ENCODE measurements at places on chromosomes 3 and 15.

DNA sequence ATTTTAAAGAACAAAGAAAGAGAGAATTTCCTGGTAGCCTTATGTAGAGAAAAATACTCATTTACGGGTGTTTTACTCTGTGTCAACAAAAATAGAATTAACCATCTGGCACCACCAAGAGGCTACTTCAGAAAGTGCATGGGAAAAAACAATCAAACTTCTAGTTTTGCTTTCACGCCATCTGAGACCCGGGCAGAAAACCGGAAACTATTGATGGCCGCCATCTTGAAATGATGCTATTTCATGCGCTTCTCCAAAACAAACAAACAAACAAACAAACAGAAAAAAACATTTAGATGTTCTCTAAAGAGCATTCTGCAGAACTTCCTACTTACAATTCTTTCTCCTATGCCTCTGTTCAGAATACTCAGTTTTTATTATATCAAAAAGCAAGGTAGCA is 49.4 kb upstream of the SYNPR start:
- DNase-seq, result peak; percentile 3

DNA sequence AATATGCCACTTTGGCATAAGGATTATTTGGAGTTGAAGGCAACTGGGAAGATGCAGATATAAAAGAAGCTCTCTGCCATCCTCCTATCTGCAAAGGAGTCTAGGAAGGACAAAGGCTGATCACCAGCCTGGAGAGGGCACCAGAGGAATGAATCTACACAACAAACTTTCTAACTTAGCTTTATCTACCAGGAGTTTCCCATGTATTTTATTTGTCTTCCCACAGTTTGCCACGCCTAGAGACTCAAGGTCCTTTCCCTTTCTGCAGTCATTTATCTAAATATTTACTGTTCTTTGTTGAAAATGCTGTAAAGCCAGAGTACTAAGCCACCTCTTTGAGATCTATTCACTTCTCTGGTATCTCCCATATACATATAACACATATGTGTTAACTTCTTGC is 32.2 kb downstream of the GPR176 start:
- no peak for DNase-seq

- DNase-seq, result no peak
Observed at GRCh38 chr3:145219355-145220235, 941.4 kb downstream of the PLOD2 start.

- DNase-seq, result no peak
Observed at GRCh38 chr3:55000546-55000945, 72.7 kb upstream of the LRTM1 start.

DNA sequence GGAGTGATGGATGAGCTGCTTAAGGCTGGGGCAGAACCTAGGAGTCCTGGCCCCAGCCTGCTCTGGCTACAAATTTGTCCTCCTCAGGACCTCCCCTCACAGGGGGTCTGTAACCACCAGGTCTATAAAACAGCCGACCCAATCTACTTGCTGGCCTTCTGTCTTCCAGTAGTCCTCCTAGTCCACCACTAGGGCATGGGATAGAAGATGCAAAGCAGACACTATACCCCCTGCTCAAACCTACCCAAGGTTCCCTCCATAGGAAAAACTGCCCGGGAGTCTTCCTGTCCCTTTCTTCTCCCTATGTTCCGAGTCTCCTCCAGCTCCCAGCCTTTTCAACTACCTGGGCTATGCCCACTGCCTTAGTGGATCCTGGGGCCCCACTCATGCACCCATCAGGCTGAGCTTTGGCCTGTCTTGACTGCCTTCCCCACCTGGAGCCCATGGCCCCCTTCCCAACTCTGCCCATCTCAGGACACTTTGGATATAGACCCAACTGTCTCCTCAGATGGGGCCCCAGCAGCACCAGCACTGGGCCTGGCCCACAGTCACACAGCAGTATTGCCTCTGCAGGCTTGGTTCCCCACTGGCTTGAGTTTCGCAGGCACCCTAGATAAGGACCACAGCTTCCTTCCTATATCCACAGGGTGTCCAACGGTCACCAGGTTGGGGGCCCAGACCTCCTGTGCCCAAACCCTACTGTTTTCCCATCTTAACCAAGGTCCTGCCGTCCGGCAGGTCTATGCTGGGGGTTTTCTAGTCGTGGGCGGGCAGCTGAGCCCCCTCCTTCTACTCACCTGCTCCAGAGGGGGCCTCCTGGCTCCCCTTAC is 1.1 kb downstream of the HYAL3 start:
- DNase-seq, result no peak

- no peak for DNase-seq
Observed at GRCh38 chr15:42876224-42876623, 44.4 kb downstream of the TTBK2 start.

DNA sequence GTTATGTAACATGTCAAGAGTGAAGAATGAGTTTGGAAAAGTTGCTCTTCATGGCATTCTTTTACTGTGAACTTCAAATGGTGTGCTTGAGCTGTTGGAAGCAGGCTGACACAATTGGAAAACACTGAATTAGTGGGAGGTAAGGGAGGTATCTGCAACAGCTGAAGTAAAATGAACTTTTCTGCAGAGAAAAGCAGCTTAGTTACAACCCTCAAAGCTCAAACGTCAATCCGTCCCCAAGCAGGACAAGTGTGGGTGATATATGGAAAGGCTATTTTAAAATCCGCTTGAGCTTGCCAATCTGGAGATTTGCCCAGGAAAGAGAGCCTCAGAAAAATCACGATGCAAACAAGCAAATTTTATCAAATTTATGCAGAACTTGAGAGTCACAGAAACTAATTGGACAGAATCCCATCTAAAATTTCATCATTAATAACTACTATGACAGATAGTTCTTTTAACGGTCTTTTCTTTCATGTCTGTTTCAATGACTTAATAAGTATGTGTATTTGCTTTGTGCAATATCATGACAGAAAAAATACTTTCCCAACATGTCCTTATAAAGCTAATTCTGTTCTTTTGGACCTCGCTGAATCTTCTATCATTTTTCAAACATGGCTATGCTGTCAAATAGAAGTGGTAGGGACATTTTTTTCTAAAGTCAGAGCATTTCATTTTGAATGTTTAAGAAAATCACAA is 266.6 kb upstream of the SLITRK3 start:
- no peak for DNase-seq

- peak; percentile 53 for DNase-seq
Observed at GRCh38 chr15:42650208-42651066, 75.0 kb downstream of the STARD9 start.

DNA sequence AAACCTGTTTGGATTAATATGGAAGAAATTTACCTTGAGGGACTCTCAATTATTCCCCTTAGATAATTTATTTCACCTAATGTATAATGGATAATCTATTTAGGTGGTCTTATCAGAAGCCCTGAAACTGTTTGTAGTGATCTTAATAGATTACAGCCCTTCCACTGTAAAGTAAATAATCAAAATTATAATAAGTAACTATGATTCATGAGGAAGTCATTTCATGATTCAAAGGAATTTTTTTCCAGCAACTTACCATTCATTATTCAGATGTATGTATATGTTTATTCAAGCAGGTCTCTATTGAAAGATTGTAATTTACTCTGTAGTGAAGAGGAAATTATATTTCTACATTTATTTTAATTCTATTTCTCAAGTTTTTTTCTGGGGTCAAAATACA is 250.6 kb upstream of the ROBO1 start:
- DNase-seq, result no peak

- no peak for DNase-seq
Observed at GRCh38 chr3:140427786-140428185, 250.1 kb upstream of the TRIM42 start.

DNA sequence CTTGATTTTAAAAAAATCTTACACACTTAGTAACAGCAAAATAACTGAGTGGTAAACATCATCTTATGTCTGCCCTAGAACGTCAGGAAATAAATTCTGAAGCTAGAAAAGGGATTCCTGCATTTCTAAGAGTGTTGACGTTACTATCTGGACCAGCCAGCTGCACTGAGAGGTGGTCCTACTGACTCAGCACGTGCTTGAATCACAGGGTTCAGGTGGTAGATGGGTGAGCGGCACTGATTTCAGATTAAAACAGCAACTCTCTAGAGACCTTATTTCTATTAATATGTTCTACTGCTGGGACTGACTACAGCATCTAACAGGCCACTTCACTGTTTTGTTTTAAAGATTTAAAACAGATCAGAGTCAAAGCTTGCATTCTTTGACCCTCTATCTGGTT is 377.2 kb downstream of the GABRB3 start:
- DNase-seq, result no peak

DNA sequence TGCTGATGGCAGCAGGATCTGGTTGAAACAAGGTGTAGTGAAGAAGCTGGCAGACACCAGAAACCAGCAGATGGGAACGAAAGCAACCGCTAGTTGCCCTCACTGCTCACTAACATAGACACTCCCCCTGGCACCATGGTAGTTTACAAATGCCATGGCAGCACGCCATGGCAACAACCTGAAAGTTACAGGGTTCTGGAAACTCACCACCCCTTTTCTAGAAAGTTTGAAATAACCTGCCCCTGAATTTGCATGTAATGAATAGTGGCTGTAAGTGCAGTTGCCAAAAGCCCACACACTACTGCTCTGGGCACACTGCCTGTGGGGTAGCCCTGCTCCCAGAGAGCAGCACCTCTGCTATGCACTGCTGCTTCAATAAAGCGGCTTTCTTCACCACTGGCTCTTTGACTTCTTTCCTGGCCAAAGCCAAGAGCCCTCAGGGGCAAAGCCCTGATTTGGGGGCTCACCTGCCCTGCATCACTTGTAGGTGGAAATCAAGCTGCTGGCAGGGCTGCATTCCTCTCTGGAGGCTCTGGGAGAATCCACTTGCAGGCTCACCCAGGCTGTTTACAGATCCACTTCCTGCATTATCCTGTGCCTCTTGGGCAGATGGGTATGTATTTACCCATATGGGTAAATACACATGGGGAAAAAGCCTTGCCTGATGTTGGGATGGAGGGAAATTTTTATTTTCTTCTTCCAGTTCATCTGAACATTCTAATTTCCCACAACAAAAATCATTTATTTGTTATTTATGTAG is 2.0 kb upstream of the GP9 start:
- DNase-seq, result no peak

- DNase-seq, result no peak
Observed at GRCh38 chr3:118267588-118267987, 767.1 kb downstream of the IGSF11 start.

- DNase-seq, result peak; percentile 43
Observed at GRCh38 chr15:84681831-84682230, 23.8 kb upstream of the NMB start.

DNA sequence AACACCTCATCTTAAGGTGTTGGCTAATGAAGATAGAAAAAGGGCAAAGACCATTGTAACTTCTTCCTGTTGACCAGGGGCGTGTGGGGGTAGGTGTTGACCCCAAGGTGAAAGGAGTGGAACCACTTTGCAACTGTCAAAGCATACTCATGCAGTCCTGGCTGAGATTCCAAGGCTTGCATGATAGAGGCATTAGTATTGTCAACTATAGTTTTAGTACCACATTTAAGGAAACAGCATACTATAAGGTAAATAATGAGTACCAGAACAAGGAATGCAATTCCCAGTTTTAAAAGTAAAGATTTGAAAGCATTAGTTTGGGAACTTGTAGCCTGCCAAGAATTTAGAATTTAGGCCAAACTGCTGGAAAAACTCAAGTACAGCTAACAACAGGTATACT is 27.8 kb upstream of the ADGRG7 start:
- no peak for DNase-seq

- DNase-seq, result no peak
Observed at GRCh38 chr3:81444817-81445460, 316.5 kb downstream of the GBE1 start.

- no peak for DNase-seq
Observed at GRCh38 chr15:81043281-81043934, 42.7 kb downstream of the TLNRD1 start.

GRCh38 chr15:86650094-86650493 is 570.4 kb downstream of the AGBL1 start:
- DNase-seq, result no peak

DNA sequence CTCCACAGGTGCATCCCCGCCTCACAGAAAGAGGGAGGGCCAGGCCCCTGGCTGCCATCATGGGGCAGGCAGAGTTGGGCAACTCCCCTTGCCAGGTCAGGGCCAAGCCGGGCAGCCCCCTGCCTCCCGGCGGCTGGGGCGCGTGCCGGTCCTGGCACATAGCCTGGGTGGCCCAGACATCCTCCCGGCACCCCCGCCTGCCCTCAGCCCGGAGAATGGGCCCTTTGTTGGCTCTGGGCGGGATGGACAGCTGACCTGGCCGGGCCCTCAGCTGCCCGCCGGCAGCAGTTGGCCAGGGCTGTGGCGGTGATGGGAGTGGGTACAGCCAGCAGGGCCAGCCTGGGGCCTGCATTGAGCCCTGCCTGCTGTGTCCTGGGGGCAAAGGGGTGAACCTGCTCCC is 16.5 kb downstream of the PLXNA1 start:
- DNase-seq, result no peak

DNA sequence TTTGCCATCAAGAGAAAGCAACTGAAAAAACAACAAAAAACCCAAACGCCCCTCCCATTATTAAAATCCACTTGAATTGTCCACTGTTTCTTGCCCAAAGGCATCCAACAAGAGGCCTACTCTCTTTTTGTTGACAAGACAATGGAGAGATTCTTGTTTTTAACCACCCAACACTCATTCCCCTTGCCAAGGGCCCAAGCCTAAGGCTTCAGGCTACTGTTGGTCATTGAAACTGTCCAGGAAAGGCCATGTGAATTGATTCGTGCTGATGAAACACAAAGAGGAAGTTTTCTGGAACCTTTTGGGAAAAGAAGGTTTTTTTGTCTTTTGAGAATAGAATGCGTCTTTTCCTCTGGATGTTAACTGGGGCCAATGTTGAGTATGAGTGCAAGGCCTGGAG is 157.4 kb upstream of the PFN2 start:
- DNase-seq, result no peak

GRCh38 chr3:113441051-113441770 is at the start of gene CFAP44:
Gene CFAP44, minus strand, starts transcription at chr3:113441493. Its CDS starts 7,829 bp downstream, at chr3:113433664.
- DNase-seq, result peak; percentile 78

DNA sequence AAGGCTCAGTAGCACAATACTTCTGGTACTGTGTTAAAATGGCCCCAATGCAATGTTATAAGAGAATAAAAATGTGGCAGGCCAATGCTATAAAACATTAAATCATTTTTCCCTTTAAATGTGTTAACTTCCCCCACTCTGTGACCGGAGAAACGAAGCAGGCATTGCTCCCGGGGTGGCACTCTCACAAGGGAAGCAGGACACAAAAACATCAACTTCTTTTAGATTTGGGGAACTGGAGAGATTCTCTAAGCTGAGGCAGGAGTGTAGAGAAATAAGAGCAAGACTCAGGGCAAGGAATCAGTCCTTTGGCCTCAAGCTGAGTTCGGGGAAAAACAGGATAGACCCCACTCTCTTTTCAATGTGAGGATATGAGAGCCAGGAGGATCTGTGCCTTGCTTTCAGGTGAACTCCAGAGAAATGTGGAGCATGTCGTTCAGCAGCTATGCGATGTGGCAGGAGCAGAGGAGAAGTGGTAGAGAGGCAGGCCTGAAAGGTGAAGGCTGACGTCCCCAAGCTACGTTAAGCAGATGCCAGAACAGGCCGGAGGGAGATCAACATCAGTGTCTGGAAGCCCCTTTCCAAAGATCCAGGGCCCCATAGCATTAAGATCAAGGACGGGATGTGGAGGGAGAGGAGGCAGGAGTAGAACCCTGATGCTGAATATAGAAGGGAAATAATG is 160.2 kb downstream of the PLD1 start:
- DNase-seq, result no peak

Data from CD4-positive, alpha-beta T cell treated with Interleukin-1 beta for 1 hour (primary cell).